ENCODE measurements at places on chromosomes 2 and 18.

- no peak for DNase-seq
Measured at GRCh38 chr2:151808258-151809072, 19.8 kb downstream of the ARL5A start.

GRCh38 chr2:29446847-29447246 is 331.6 kb downstream of the CLIP4 start:
- no peak for DNase-seq

GRCh38 chr2:213202011-213202410 is 50.6 kb upstream of the IKZF2 start:
- DNase-seq, result no peak

DNA sequence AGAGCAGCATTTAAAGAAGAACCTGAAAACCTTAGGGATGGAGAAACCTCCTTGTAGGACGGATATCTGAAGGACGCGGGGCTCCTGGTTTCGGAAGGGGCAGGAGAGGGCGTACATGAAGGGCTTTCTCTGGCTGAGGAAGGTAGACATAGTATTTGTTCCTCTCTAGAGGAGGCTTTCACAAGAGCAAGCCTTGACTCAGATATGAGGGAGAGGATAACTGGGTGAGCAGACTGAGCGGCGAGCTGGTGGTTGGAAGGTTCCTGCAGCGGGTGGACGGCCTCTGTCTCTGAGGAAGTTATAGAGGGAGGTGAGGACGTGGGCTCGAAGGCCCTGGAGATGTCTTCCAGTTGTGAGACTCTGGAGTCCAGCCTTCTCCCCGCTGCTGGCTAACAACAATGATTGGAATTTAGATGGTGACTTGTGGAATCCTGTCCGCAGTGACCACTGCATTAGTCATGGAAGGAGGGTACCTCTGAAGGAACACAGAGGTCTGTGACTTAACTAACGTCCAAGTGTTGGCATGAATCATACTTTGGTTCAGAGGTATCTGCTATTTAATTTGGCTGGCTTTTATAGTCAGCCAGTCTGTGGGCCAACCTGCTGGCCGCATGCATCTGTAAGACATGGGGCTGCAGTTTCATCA is 80.9 kb downstream of the ASAP2 start:
- no peak for DNase-seq

GRCh38 chr2:19767899-19768298 is 133.9 kb downstream of the TTC32 start:
- no peak for DNase-seq

GRCh38 chr2:176526995-176527901 is 258.0 kb downstream of the MTX2 start:
- no peak for DNase-seq

GRCh38 chr2:234842753-234843152 is 109.1 kb upstream of the SH3BP4 start:
- no peak for DNase-seq

GRCh38 chr18:13611601-13612195 is 114.7 kb downstream of the FAM210A start:
- DNase-seq, result no peak

GRCh38 chr2:107008843-107009242 is 122.9 kb upstream of the ST6GAL2 start:
- DNase-seq, result no peak

DNA sequence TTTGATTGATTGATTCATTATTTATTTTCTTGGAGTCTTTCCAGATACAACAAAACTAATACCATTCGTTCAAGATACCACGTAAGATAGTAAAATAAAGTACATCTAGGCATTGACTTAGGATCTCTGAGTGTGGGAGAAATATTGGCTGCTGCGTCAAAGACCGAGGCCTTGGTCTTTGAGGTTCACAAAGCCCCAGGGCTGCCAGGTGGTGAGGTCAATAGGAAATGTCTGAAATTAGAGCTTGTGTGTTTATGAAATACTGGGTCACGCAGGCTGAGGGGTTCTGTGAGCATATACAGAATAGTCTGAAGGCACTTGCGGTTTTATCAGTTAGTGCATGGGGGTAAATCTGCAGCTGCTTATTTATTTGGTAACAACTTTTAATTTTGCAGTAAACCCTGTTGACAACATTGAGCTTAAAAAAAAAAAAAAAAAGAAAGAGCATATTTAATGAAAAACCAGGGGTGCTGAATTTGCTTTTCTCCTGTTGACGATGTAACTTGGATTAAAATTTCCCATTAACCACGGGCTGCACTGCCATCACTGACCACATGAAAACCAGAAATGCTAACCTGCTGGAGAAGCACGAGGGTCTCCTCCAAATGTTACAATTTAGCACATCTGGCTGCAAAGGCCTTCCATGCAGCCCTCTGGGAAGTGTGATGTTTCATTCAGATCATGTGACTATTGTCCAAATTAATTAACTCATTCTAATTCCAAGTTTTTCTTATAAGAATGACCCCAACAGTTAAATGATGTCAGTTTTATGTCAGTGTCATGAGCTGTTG is 27.1 kb upstream of the SERPINB12 start:
- no peak for DNase-seq

- no peak for DNase-seq
Measured at GRCh38 chr2:207510148-207510547, 19.6 kb upstream of the CREB1 start.

DNA sequence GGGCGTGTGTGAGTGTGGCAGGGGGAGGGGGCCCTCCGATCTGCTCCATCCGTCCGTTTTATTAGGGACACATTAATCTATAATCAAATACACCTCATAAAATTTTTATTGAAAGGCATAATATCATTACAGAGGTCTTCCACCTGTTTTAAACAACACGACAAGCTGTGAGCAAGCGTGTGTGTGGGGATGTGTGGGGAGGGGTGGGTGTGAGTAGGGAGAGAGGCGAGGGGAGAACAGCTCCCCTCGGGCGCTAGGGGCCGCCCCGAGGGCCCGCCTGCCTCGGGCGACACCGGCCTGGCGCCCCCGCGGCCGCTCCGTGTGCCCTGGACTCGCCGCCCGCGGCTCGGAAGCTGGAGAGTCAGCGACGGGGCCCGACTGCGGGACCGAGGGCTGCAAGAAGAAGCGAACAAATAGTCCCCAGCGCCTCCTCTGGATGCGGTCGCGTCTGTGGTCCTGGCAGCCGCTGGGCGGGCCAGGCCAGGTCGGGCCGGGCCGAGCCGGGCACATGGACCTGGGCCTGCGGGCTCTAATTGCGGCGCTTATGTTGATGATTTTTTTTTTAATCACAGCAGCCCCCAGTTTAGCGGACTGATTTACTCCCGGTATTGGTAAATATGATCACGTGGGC is 352 bp upstream of the HOXD9 start:
- DNase-seq, result no peak

DNA sequence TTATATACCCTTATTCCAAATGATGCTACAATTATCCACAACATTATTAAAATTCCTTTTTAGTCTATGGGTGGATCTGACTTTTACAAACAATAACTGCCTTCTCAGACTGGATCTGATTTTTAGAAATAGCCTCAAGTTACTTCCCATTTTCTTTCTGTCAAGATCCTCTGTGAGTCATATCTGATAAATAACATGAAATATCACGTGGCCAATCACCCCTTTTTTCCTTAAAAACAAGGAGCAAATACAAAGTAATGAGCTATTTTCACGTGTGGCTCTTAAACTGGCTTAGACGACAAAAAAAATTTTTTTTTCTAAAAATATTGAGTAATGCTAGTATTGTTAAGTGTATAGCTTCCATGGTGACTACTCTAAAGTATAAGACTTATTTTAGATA is 6.7 kb downstream of the PELI1 start:
- DNase-seq, result no peak

DNA sequence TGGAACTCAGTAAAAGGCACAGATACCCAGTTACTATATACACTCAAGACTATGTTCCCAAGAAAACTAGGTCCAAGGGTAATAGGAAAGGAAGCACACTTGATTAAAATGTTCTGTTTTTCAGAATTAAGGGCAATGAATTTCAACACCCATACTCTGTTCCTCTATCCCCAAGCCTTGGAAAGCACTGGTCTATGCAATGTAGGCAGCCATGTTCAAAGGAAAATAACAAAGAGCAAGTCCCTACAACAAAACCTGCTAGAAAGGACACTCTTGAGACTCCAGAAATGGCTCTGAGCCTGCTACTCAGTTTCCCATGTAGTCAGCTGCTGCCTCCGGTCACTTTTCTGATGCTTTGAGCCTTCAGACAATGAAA is 6.8 kb downstream of the CYB5A start:
- no peak for DNase-seq

DNA sequence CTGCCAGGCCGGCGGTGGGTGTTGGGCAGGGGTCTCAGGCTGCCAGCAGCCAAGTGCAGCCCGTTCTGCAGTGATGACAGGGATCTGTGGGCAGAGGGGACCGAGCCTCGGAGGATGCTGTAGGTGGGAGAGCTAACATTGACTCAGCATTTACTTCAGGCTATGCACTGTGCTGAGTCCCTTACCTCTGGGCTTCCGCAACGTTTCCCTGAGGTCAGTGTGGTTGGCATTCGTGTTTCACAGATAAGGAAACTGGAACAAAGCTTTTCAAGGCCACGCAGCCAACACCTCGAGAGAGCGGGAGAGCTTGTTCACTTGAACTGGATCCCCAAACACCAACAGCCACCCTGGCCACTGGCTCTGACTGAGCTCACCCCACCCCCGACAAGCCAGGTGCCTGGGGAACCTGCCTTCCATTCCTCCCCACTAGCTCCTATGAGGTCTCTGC is 839 bp upstream of the GPR148 start:
- DNase-seq, result no peak

DNA sequence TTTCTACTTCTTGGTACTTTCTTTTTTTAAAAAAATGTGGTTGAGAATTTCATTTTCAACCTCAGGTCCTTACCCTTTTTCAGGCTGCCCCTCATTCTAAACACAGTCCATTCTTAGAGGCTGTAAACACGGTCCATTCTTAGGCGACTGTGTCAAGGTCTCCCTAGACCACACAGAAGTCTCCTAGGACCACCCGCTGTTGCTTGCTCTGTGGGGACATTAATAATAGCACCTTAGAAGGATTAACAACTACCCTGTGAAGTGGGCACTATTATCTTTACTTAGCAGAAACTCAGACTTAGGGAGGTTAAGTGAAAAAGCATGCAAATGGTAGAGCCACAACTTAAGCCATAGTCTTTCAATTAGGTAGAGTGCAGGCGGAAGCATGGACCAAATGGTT is 91.7 kb downstream of the RBMS1 start:
- DNase-seq, result no peak

GRCh38 chr2:135050132-135050531 is 2.0 kb upstream of the RAB3GAP1 start:
- DNase-seq, result no peak

- peak; percentile 61 for DNase-seq
Measured at GRCh38 chr2:235135990-235136561, 184.3 kb downstream of the SH3BP4 start.

GRCh38 chr2:100546469-100546868 is 16.3 kb upstream of the PDCL3 start:
- DNase-seq, result no peak

- no peak for DNase-seq
Measured at GRCh38 chr2:127182626-127183458, 37.3 kb downstream of the CYP27C1 start.

- DNase-seq, result no peak
Measured at GRCh38 chr2:62743506-62743905, 38.0 kb downstream of the EHBP1 start.

- DNase-seq, result no peak
Measured at GRCh38 chr2:8594731-8595427, 87.0 kb upstream of the ID2 start.

DNA sequence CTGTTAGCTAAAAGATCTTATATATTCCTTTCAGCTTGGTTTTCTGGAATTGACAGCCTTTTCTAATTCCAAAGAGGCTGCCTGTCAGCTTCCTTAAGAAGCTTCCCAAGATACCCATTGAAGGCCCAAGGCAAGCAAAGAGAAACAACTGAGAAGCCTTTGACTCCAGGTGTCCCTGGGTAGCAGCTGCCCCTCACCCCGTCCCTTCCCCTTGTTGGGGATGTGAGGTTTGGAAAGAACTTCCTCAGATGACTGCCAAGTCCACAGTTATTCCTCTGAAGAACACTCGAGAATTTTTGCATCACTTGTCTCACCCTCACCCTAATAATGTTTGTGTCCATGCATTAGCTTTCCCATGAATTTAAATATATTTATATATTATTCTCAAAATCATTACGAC is 13.3 kb downstream of the MAPRE3 start:
- no peak for DNase-seq

GRCh38 chr18:75507636-75508035 is 80.1 kb upstream of the SMIM21 start:
- no peak for DNase-seq

DNA sequence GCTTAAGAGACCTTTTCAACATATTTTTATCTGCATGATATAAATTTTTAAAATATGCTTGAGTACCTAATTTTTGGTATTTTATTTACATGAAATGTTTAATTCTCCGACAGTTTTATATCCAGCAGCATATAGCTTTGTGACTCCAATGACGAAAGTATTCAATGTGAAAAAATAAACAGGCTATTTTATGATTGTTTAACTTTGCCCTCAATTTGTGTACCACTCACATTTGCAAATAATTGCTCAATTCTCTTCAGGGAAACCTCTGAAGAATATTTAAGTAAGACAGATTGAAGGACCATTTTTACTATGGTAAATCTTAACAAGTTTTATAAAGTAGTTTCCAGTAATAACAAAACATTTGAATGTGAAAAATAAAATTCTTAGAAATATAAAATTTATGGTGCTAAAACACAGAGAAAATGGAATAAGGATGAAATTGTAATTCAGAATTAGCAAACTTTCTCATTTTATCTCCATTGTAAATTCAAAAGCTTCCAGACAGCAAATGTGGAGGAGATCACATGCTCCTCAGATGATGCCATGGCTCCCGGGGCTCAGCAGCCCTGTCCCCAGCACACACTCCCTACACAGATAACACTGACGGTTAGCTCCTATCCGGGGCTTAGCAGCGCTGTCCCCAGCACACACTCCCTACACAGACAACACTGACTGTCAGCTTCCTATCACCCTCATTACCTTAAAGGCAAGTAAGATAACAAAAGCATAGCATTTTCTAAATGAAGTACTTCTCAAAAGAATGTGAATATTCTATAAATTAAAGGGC is 39.7 kb downstream of the SH3YL1 start:
- DNase-seq, result no peak

DNA sequence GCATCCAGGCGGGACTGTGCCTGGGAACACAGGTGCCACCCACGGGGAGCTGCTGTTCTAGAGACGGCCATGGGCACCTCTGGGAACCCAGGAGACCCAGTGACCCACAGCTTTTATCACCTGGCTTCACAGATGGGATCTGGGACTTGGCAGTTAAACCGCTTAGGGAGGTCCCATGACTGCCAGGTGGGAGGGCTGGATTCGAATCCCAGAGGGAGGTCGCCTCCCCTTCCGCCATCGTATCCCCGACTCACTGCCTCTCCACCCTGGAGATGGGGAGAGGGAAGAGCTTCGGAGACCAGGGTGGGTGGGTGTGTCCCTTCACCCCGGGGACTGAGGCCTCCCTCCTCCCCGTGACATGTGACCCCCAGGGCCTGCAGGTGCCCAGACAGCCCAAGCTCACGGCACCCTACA is 169.4 kb downstream of the RTP5 start:
- DNase-seq, result no peak

DNA sequence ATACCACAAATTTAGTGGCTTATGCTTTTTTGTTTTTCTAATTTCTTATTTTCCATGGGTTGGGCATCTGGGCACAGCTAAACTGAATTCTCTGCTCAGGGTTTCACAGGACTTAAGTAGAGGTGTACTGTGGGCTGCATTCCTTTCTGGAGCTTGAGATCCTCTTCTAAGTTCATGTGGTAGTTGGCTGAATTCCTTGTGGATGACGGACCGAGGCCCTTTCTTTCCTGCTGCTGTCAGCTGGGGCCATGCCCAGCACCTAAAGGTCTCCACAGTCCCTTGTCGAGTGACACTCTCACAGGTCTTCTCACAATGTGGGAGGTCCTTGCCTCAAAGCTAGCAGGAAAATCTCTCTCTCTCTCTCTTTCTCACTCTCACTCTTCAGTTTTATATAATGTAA is 433.5 kb upstream of the LRATD1 start:
- no peak for DNase-seq

All from prostate gland (tissue), 2 donors.